ENCODE measurements at places on chromosomes 6 and 20.
A peak's percentile ranks its signal among the peaks of the same experiment; 100 is the strongest.

DNA sequence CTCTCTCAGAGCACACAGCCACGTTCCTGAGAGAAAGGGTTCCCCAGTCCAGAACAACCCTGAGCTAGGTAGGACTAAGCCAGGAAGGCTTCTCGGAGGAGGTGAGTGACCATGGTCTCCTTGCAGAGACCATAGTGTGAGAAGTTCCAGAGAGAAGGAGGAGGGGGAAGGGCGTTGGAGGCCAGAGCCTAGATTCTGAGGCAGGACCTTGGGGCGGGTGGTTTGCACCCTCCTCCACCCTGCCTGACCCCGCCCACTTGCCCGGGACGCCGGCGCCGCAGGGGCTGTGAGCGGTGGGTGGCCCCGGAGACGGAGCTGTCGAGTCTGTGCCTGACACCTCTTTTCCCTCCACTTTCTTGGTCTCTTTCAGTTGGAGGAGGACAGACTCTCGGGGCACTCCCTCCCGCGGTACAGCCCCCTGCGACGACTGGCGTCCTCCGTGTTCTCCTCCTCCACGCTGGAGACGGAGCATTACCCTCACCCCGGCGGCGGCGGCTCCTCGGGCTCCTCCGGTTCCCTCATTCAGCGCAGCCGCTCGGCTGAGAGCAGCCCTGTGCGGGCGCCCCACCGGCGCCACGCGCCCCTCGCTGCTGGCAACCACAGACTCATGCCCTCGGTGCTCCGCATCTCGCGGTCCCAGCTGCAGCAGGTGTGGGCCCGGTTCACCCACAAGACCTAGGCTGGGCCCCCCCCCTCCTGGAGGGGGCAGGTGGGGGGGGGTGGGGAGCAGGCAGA lies 26.2 kb downstream of the TTBK1 start:
- DNase-seq: peak; percentile 41

DNA sequence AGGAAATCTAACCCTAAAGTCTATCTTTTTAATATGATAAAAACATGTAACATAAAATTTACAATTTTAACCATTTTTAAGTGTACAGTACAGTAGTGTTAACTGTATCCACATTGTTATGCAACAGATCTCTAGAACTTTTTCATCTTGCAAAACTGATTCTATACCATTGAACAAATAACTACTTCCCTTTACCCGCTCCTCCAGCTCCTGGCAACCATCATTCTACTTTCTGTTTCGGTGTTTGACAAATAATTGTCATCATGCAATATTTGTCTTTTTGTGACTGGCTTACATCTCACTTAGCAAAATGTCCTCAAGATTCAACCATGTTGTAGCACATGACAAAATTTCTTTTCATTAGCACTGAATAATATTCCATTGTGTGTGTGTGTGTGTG lies 203.2 kb downstream of the SIM1 start:
- DNase-seq: no peak

- no peak for DNase-seq
These were observed 42.0 kb downstream of the PGM3 start for GRCh38 chr6:83151114-83151513.

DNA sequence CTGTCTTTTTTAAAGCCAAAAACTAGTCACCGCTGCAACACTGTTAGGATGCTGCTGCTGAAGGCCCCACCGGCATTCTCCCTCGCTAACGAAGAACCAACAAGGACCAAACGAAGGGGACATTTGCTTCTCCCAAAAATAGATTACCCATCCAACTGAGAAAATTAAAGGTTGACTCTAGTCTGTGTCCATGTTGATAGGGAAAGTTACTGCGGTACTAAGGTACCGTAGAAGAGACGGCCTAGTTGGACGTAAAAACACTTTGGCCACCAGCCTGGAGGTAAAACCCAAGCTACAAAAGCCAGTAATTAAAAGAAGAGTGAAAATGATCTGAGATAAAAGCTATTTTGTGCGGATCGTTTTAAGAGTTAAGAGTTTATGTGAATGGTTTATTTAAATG lies 11.8 kb upstream of the FOXF2 start:
- no peak for DNase-seq

DNA sequence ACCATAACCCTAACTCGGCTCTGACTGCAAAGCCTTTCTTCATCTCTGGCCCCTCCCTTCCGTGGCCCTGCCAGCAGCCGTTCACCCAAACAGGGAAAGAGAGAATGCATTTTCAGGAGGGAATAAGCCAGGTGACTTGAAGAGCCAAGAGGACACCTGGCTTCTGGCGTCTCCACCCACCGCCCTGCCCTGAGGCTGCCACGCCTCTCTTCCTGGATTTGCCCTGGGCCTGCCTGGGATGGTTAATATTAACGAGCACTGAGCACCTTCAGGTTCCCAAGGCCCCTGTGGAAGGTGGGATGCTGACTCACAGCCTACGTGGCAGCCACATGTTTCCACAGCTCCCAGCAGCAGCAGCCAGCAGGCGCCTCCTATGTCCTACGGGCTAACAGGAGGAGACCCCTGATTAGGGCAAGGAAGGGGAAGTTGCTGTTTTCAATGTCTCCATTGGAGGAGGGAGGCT lies 138.0 kb upstream of the RREB1 start:
- DNase-seq: no peak

DNA sequence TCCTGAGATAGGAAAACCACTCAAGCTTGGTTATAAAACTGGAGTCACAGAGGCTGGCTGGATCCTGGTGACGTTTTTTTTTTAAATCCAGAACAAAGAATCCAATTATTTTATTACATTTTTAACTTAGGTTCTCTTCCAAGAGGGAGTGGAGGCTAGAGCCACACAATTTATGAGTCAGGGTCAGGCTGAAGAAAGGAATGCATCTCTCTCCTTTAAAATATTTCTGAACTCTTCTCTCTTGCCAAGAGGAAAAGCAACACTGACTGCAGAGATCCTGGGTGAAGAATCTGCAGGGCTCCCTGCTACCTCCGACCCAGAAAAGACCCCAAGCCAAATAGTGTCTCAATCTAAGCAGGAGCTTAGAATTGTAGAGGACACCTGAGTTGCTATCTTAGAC lies 88.5 kb upstream of the SSTR4 start:
- no peak for DNase-seq

Data from stimulated activated CD4-positive, alpha-beta T cell treated with anti-CD3 and anti-CD28 coated beads, Interleukin-12 subunit alpha, Interleukin-12 subunit beta, amount 100 ng/mL, for 4 hours (primary cell).